ENCODE measurements at places on chromosomes 11 and 22. TPM values are rescaled to one million over a fixed set of nuclear protein-coding genes. Genes with fewer than 3 reads are reported as not detected.

TRIM29 gene
- 1.3 TPM for total RNA-seq

OR52A1 gene
- not detected for total RNA-seq

YPEL4 gene
- 1.4 TPM for total RNA-seq

DNA sequence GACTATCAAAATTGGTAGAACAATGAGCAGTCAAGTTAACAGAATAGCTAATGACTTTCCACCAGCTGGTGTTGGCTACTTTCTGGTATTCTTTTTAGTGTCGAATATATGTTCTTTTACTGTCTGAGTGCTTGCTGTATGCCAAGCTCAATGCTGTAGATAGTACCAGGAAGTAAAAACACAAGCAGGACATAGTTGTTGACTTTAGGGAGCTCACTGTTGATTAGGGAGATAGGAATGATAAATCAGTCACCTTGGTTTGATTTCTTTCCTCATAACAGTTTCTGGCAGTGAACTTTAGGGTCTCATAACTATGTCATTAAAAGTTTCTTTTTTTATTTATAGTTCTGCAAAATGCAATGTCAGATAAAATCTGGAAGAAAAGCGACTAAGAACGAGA, 9.0 kb downstream of the HMGXB4 start:
- no peaks in the 10 kb centered on the region for H3K27me3 ChIP-seq

DNA sequence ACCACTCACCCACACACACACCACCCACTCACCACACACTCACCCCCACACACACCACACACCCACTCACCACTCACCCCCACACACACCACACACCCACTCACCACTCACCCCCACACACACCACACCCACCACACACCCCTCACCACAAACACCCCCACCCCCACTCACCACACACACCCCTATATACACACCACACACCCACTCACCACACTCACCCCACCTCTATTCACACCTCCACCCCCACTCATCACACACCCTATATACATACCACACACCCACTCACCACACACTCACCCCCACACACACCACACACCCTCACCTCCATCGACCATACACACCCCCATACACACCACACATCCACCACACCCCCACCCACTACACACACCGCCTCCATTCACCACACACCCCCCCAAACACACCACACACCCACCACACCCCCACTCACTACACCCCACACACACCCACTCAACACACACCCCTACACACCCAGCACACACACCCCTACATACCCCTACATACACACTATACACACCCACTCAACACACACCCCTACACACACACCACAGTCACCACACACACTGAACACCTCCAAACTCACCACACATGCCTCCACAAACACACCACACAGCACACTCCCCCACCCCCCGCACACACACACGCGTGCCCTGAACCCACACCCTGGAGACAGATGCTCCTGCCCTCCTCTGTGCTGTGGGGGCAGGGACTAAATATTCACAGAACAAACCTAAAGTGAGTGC, 19.0 kb upstream of the TTLL12 start:
- H3K4me1 ChIP-seq, result no peaks in the 10 kb centered on the region
- no peaks in the 10 kb centered on the region for H3K27me3 ChIP-seq
- no peak for DNase-seq

DNA sequence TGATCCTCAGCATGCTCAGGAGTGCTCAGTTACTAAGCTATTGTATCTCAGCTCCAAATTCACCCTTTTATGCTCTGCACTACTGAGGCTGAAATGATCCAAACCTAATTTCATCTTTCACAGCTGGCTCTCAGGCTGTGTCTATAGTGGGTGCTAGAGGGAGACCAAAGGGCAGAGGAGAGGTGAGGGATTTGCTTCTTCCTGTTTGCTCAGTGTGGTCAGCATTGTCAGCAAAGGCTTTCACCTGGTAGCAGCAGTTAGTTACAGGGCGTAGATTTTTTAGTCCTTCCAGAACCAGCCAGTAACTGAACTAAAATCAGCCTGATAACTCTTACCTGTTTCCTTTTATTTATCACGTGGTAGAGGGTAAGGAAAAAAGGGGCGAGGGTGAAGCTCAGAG, 33.2 kb downstream of the XRCC6 start:
- no peaks in the 10 kb centered on the region for H3K27me3 ChIP-seq
- H3K4me1 ChIP-seq, result no peaks in the 10 kb centered on the region
- no peak overlapping the region for H3K27ac ChIP-seq
- no peak overlapping the region for H3K4me3 ChIP-seq
- peaks cover 98% of the 10 kb centered on the region for H3K36me3 ChIP-seq
